ENCODE measurements at places on chromosomes 16 and 17.

- DNase-seq = peak; percentile 51
Measured at GRCh38 chr17:51461578-51462004, 201.2 kb downstream of the UTP18 start.

- DNase-seq = no peak
Measured at GRCh38 chr17:82548681-82549303, 29.3 kb downstream of the FOXK2 start.

GRCh38 chr17:57956291-57957119 lies 1.3 kb upstream of the CUEDC1 start:
- DNase-seq = peak; percentile 42

GRCh38 chr16:590188-590814 lies 435 bp downstream of the RAB40C start:
- DNase-seq = no peak

DNA sequence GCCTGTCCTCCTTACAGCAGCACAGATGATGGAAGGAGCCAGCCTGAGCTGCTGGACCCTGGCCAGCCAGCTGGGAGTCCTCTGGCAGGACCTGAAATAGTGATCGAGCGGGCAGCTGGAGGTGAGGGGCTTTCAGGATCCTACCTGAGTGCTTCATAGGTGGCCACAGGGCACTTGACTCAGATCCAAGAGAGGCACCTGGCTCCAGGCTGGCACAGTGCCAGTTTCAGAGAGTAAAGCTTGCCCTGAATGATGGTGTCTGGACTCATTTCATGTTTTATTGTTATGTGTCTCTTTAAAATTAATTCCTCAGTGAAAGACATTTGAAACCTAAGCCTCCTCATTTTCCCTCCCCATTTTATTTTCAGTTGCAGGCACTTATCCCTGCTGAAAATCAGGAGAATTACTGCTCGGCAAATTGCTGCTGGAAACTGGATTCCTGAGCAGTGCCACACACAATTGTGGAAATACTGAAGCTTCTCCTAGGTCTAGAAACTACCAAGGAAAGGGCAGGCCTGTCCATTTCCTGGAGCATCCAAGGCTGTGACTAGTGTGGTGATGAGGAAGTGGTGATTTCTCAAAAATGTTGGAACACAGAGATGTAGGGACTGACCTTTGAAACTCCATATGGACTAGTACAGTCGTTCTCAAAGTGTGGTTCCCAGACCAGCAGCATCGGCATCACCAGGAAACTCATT lies 16.1 kb upstream of the ADAMTS18 start:
- DNase-seq = no peak

- no peak for DNase-seq
Measured at GRCh38 chr16:87653234-87653633, 50.9 kb downstream of the JPH3 start.

DNA sequence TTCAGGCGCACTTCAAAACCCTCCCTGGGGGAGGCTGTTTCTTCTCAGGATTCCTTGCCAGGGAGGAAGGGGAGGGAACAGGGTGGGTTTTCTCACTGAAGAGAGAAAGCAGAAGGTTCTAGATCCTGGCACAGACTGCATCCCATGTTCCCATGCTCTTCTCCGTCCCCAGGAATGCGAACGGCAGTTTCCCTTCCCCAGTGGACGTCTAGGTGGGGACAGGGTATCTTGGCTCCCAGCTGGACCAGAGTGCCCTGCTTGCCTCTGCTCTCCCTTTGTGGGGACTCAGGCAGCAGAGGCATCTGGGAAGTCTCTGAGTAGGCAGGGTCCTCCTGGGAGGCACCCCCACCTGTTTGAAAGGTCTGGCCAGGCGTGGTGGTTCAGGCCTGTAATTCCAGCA lies 3.0 kb upstream of the TCF25 start:
- no peak for DNase-seq

GRCh38 chr16:4058386-4058785 lies 57.9 kb downstream of the ADCY9 start:
- no peak for DNase-seq

GRCh38 chr16:48188449-48189102 lies 32.8 kb upstream of the ABCC12 start:
- DNase-seq = no peak

GRCh38 chr17:51374209-51374608 lies 113.9 kb downstream of the UTP18 start:
- no peak for DNase-seq

GRCh38 chr17:73879987-73880386 lies 235.7 kb upstream of the SDK2 start:
- no peak for DNase-seq

DNA sequence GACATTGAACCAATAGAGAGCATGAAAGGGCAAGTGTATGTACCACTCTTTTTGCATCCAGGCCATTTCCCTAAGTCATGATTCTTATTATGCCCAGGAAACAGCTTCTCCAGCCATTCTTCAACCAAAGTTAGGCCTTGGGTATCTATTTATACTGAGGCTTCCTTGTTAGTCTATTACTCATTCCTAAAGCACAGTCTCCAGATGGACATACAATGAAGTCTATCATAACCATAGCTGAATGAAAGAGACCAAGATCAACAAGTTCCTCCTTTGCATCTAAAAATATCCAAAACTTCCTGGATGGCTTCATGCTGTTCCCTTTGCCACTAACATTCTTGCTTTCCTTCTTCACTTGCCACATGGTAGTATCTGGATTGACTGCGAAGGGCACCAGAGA lies 265.9 kb downstream of the CDH8 start:
- no peak for DNase-seq

GRCh38 chr17:54968988-54969332 lies 395 bp downstream of the STXBP4 start:
- peak; percentile 35 for DNase-seq
